ENCODE measurements at places on chromosomes 12 and 14. TPM values are rescaled to one million over a fixed set of nuclear protein-coding genes. Genes with fewer than 3 reads are reported as not detected.

CTSG gene
- total RNA-seq, result not detected

OLR1 gene
- not detected for total RNA-seq

YLPM1 gene
- 30.9 TPM for total RNA-seq

ASIC1 gene
- total RNA-seq, result 20.7 TPM

PTPN6 gene
- total RNA-seq, result not detected

GYS2 gene
- total RNA-seq, result not detected

ACSS3 gene
- total RNA-seq, result 10.2 TPM

GPR132 gene
- total RNA-seq, result not detected

FITM1 gene
- 0.20 TPM for total RNA-seq

SDR9C7 gene
- total RNA-seq, result not detected

KRT73 gene
- total RNA-seq, result not detected

ITGB7 gene
- total RNA-seq, result not detected

RTN1 gene
- 0.12 TPM for total RNA-seq

FOXG1 gene
- total RNA-seq, result 0.05 TPM

TAS2R13 gene
- 0.15 TPM for total RNA-seq

GALNT8 gene
- total RNA-seq, result not detected

STON2 gene
- total RNA-seq, result 0.25 TPM

CPNE6 gene
- not detected for total RNA-seq

GPRC5D gene
- total RNA-seq, result not detected
